Activated naive CD4-positive, alpha-beta T cell treated with anti-CD3 and anti-CD28 coated beads, Interleukin-2, amount 50 U/mL, for 72 hours (primary cell): ENCODE measurements at places on chromosomes 16 and 17.

GRCh38 chr17:77465358-77466041 is 324.7 kb downstream of the SEC14L1 start:
- DNase-seq: peak; percentile 73

DNA sequence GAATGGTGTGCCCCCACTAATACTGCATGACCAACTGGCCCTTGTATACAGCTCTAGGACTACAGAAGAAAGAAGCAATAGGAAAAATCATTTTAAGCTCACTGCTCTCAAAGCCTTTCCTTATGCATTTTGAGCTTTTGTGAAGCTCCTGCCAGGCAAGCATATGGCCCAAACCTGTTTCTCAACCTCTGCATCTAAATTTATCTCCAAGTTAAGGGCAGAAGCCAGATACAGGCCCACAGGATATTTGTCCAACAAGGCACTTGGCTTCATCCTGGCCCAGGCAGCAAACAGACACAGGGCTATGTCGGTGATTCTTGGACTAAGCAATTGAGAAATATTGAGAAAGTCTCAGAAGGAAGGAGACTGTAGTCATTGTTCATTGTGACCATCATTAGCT is 43.9 kb downstream of the CCT6B start:
- DNase-seq: no peak

DNA sequence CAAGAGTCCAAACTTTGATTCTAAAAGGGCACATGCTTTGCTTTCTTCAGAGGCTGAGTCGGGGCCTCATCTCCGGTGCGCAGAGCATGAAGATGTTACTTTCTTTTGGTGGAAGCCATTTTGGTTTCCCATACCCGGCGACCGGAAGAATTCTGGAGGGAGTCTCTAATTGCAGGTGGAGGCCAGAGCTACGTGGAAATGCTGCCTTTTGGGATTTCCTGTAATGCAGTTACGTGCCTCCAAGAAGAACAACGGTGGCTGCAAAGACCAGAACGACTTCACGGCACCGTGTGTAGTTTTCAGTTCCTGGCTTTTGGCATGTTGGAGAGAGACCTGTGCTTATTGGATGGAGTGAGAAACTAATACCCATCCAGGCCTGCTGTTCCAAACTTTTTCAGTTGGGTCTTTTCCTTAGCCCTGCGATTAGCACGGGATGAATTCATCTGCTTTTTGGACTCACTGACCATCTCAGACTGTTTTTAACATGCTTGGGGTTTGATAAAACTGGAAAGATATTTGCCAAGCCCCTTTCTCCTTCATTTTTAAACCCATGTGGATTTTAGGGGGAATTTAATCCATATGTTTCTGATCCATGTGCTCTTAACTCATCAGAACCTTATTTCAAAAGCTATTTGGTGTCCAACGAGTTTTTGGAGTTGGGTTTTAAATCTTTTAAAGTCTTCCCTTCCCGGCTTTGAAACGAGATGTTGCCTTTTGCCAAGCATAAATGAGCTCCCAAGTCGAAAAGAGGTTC is 19.0 kb downstream of the FOXL1 start:
- no peak for DNase-seq

- no peak for DNase-seq
Measured at GRCh38 chr17:34156401-34156740, 98.7 kb upstream of the CCL2 start.

DNA sequence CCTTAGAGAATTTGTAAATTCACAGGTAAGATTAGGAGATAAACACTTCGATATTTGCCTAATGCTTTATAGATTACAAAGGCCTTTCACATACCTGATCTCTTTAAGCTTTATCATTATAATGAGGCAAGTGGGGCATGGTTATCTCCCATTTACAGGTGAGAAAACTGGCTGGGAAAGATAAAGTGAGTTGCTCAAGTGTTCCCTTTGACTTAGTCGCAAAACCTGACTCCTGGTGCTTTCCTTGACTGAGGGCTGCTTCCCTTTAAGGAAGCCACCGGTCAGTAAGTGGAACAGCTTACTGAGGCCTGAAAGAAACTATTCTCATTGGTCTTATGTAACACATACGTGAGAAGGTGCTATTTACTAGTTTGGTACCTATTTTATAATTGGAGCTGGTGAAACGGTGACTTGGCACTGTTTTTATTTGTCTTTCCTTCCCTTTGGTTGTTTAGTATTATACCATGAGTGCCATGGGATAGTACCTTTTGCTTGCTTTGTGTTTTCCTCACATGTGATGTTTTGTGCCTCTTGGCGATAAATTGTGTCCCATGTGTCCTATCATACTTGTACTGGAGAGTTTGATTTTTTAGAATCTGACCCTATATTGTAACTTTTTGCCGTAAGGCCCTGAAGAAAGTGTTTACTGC is 57.2 kb downstream of the NUP88 start:
- no peak for DNase-seq

GRCh38 chr17:79887451-79887991 is 48.3 kb upstream of the CBX4 start:
- no peak for DNase-seq

DNA sequence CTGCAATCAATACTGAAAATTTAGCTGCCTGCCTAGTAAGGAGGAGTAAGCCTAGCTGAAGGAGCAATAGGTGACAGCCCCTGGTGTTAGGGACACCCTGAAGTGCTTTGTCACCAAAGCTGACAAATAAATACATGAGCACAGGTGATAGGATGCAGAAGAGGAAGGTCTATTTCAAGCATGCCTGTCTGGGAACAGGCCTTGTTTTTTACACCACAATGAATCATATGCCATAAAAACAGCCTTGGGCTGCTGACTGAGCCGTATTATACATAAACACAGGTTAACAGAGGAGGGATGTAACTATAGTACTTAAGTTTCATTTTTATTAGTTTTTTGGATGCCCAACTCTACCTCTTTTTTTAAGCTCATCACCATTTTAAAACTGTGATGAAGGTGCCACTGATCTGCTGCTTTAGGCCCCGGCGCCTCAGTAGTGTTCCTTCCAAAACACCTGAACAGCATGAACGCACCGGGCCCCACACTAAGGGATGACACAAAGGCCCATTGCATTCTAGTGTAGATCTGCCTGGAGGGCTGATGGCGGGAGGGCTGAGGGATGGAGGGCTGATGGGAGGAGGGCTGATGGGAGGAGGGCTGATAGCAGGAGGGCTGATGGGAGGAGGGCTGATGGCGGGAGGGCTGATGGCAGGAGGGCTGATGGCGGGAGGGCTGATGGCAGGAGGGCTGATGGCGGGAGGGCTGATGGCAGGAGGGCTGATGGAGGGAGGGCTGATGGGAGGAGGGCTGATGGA is 150.3 kb downstream of the AATF start:
- DNase-seq: no peak

- DNase-seq: no peak
Measured at GRCh38 chr16:76696876-76697275, 419.7 kb downstream of the CNTNAP4 start.

- DNase-seq: no peak
Measured at GRCh38 chr16:25064937-25065336, 46.6 kb upstream of the LCMT1 start.

- no peak for DNase-seq
Measured at GRCh38 chr17:42276609-42277341, 584 bp upstream of the STAT5B start.

GRCh38 chr17:34556384-34556783 is 23.0 kb upstream of the TMEM132E start:
- DNase-seq: no peak

DNA sequence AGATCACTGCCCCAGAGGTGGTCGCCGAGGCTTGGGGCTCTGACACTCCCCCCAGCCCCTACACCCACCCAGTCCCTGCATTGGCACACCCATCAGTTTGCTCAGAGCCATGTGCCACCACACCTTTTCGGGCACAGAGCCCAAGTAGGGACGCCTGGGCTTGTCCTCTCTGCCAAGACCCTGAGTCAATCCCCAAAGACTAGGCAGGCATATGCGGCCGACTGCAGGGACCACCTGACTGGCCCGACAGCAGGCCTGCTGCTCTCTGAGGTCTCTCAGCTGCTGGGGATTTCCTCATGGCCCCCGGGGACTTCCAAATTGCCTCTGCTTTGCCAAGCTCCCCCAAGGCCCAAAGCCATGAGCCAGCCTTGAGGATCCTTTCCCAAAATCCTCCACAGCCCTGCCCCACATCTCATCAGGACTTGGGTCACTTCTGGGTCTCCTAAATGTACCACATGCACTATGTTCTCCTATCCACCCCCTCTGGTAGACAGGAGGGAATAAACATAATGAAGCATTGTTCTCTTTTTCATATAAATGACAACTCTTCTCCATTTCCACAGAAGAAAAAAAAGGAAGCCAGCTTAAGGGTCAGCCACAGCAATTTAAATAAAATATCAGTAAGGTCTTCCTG is 30.6 kb downstream of the MYO18A start:
- no peak for DNase-seq
